ENCODE measurements at places on chromosomes 12 and 14. TPM values are rescaled to one million over a fixed set of nuclear protein-coding genes. Genes with fewer than 3 reads are reported as not detected.

Gene EPS8
- total RNA-seq: 150 TPM

Gene KLHL33
- total RNA-seq: 0.23 TPM

Gene TMEM179
- 0.08 TPM for total RNA-seq

Gene LHX5
- total RNA-seq: not detected

Gene HSPA2
- total RNA-seq: 2.9 TPM

Gene GLT1D1
- total RNA-seq: not detected

Gene MSI1
- not detected for total RNA-seq

Data from smooth muscle cell of the coronary artery (primary cell).